ENCODE measurements at places on chromosomes 12 and 14.

DNA sequence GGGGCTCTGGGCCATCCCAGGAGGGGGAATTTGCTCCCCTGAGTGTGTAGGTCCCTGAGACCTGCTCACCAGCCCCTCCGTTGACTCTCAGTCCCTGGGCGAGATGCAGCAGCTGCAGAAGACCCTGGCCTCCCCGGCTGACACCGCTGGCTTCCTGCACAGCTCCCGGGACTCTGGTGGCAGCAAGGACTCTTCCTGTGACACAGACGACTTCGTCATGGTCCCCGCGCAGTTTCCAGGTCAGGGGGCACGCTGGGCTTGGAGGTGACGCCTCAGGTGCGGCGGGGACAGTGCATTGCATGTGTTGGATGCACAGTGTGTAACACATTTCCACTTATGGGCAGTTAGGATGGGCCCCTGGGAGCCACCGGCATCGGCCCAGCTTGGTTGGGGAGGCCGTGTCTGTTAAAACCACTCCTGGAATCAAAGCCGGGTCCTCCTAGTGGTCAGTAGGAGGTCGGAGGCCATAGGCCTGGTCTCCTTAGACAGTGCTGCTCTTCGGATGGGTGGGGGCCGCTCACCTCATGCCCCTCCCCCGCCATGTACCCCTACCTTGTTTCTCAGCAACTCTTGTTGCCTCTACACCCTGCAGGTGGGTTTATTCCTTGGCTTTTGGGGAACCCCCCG, 17.1 kb upstream of the PUS1 start:
- no peak for DNase-seq

GRCh38 chr12:116709768-116710167, 28.1 kb downstream of the SPRING1 start:
- no peak for DNase-seq

- DNase-seq = no peak
Measured at GRCh38 chr14:74945261-74945851, 10.0 kb downstream of the PGF start.

DNA sequence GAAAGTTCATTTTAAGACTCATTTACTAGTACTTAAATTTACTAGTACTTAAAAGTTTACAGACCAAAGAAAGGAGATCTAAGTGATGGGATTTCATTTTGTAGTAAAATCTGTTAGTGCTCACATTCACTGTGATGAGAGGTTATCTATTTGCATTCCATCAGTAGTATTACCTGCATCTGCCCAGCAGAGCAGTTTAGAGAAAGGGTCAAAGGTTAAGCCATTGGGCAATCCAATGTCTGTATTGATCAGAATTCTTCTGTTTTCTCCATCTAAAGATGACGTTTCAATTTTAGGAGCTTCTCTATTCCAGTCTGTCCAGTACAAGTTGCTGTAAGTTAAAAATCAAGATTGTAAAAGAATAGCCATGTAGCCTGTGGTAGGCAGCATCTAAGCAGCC, 18.3 kb downstream of the RTRAF start:
- no peak for DNase-seq

GRCh38 chr12:45268672-45269411, 52.9 kb downstream of the ANO6 start:
- no peak for DNase-seq

- no peak for DNase-seq
Measured at GRCh38 chr14:90816681-90817436, 629 bp upstream of the TTC7B start.

GRCh38 chr14:22008766-22009165, 335.1 kb upstream of the OR4E1 start:
- no peak for DNase-seq

DNA sequence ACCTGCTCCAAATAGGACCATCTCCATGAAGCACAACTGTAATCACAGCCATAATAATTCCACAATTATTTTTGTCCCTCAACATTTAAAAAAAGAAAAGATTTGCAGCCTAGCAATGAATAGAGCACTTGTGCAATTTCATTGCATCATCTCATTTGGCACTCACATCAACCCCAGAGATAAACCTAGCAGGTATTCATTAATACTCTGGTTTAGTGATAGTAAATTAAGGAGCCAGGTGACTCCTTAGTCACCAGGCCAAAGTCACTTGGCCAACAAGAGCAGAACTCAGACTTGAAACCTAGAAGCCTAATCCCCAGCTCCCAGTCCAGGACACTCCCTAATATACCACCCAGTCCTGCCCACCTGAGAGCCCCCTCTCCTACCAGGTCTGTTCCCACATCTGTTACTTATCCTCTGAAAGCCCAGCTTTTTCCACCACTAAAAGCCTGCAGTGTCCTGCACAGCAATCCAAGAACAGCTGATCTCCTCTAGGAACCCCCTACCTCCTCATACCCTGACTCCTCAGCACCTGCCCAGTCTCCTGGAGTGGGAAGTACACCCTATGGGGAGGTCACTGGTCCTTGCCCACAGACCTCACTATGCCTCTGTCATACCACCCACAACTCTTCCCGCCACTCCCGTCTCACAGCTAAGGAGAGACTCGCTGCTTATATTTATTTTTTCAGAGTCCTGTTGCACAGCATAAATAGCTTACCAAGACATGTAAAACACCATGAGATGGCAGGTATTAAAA, 22.1 kb downstream of the OR10P1 start:
- DNase-seq = no peak

DNA sequence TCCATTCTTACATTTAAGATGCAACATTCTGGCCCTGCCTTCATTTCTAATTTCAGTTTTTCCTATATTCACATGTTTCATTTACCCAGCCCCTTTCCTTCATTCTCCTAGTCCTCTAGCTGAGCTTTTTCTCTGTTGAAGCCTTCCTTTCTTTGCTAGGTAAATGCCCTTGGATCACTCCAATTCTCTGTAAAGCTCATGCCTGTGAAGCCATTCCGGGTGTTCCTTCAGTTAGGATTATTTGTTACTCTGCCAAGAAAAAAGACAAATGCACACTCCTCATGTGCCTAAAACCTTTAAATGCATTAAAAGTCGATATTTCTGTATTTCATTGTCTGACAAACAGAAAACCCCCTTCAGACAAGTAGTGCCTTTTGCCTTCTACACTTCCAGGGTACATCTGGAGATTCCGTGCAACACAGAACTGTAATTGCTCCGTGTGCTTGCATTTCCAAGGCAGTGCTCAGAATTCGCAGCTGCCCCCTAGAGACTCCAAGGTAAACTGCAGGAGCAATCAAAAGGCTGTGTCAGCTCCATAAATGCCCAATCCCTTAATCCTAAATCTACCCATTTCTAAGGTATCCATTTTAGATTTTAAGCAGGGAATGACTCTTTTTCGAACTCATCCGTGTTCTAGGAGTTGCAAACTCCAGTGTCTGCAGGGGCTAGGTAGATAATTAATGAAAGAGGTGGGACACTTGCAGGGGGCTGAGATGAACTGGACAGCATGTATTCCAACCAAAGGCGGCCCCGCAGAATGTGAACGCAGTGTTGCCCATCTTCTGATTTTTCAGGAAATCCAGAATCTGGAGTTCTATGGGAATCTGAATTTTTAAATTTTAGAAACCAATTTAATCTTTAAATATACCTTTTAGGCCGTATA, 320.2 kb downstream of the GRIN2B start:
- DNase-seq = no peak

DNA sequence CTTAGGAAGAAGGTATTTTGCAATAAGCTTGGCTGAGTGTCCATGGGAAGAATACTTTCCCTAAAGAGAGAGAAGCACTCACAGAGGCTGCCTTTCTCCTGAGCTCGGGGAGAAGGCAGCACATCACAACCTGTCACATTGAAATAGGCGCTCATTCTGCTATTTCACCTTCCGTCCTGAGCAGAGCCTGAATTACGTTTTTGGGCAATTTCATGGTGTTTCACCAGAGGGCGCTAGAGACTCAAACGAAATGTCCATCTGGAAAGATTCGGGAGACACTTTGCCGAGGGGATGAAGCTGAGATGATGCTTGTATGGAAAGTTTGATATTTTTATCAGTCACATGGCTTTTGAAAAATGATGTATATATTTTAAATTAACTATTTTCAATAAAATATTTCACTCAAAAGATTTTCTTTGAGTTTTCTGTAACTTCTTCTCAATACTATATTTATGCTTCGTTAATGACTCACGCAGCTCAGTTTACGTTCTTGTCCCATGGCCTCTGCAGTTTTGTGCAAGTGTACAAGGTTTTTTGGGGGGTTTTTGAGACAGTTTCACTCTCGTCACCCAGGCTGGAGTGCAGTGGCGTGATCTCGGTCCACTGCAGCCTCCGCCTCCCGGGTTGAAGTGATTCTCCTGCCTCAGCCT, 17.4 kb upstream of the B4GALNT3 start:
- DNase-seq = no peak

- no peak for DNase-seq
Measured at GRCh38 chr12:80188576-80188975, 89.2 kb downstream of the OTOGL start.

- no peak for DNase-seq
Measured at GRCh38 chr12:78035901-78036606, 205.4 kb downstream of the NAV3 start.

GRCh38 chr12:31737763-31738162, 8.9 kb upstream of the AMN1 start:
- no peak for DNase-seq

DNA sequence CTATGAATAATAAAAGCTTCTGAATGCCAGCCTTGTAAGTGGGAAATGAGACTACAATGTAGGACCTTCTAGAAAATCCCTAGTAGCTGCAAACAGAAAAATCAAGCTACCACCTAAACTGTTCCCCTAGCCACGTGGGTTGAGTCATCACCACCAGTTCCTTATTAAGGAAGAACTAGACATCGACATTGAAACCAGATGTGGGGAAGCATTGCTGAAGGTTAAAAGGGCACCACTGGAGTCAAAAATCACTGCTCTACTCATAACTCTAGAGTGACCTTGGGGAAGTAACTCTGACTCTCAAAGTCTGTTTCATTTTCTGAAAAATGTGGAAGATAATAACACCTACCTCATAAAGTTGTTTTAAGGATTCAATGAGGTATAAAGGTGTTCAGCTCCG, 9.4 kb upstream of the CNIH1 start:
- DNase-seq = no peak

- no peak for DNase-seq
Measured at GRCh38 chr12:117148642-117149041, 41.6 kb downstream of the FBXO21 start.

- DNase-seq = no peak
Measured at GRCh38 chr14:98984027-98984718, 287.8 kb downstream of the BCL11B start.

GRCh38 chr12:13000925-13001774, 1.1 kb upstream of the HEBP1 start:
- peak; percentile 24 for DNase-seq

DNA sequence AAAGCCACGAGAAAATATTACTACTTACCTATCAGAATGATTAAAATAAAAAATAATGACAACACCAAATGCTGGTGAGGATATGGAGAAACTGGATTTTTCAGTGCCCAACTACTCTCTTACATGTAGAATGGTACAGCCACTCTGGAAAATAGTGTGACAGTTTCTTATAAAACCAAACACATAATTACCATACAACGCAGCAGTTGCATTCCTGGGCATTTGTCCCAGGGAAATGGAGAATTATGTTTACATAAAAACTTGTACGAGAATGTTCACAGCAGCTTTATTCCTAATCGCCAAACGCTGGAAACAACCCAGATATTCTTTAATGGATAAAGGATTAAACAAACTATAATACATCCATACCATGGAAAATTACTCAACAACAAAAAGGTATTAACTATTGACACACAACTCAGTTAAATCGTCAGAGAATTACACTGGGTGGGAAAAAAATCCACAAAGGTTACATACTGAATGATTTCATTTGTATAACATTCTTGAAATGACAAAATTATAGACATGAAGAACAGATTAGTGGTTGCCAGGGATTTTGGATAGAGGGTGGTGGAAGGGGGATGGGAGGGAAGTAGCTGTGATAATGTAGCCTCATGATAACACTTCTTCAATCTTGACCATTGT, 35.4 kb downstream of the TAOK3 start:
- DNase-seq = no peak

DNA sequence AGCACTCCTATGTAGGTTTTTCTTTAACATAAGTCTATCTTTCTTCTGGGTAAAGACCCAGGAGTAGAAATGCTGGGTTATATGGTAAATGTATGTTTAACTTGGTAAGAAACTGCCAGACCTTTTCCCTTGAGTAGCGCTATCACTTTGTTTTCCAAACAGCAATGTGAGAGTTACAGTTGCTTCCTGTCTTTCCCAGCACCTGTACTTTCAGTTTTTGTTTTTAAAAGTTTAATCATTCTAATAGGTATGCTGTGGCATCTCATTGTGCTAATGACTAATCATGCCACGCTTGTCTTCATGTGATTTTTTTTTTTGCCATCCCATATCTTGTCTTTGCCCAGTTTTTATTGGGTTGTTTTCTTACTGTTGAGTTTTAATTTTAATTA, 28.1 kb downstream of the GIT2 start:
- no peak for DNase-seq

- DNase-seq = no peak
Measured at GRCh38 chr12:56930241-56930640, 4.0 kb downstream of the SDR9C7 start.

DNA sequence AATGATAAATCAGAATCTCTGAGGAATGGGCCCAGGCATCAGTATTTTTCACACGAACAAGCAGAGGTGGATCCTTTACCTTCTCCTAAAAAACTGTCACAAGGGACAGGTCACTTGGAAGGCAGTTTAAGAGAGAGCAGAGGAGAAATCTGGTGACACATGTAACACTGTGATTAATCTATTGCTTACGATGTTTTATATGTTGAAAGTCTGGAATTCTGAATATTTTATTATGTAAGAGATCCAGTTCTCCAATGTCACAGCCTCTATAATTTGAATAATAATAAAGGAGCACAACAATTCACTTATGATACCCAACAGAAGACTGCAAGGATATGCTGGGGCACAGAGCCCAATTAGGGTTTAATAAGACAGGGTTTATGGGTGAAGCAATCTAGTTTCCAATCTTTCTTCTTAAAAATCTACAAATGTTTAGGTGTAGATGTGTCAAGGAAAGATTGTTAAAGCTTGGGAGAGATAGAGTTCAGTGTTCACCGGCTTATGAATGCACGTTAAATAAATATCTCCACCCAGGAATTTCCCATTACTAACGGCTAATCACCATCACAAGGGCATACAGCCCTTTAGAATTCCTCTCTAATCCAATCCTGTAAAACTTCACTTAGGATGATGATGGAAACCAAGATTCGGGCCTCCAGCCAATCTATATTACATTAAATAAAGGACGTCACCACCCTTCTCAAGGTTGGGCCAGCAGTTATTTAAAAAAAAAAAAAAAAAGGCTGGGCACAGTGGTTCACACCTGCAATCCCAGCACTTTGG, 23.4 kb downstream of the DUSP16 start:
- no peak for DNase-seq
